Activated CD4-positive, alpha-beta T cell treated with anti-CD3 and anti-CD28 coated beads, Interleukin-2, amount 50 U/mL, for 24 hours (primary cell): ENCODE measurements at places on chromosomes 3 and 15.

- no peak for DNase-seq
These were observed 276.6 kb downstream of the ZNF621 start for GRCh38 chr3:40801284-40801741.

- DNase-seq: no peak
These were observed 88.8 kb upstream of the P3H2 start for GRCh38 chr3:190209533-190209932.

- DNase-seq: no peak
These were observed 174.8 kb upstream of the BHLHE40 start for GRCh38 chr3:4804161-4805058.

- DNase-seq: no peak
These were observed 98.8 kb upstream of the GALNT15 start for GRCh38 chr3:16075647-16076046.

DNA sequence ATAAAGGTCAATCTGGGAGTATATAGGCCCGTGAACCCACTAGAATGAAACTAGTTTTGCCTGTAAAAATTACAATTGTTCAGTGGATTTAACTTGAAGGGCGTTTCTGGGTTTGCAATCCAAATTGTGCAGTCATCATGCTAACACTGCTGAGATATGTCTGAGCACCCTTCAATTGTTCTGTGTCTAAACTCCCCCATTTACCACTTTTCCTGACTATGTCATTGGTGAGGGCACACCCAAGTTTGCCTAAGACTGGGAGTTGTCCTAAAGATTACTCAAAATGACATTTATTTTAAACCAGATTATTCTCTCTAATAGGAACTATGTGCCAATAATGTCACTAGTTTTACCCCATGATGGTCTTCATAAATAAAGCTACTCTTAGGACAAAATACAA, 54.6 kb downstream of the EMC4 start:
- no peak for DNase-seq

- no peak for DNase-seq
These were observed 96.2 kb upstream of the NR2F2 start for GRCh38 chr15:96234109-96234892.

DNA sequence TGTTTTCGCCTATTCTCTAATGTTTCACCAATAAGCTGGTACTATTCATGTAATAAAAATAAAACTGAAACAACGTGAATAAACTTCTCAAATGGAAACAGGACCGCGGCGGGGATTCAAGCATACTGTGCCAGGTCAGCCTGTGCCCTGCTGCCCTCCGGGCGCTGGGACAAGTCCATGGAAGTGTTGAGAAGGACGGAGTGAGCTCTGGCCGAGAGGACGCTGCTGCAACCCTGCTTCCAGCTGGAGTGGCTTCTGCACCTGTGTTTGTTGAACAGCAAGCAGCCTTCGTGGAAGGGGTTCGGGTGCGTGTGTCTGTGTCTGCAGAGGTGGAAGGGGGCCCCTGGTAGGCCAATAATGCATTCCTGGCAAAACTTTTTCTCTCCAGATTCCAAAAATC, 50.0 kb upstream of the PCSK6 start:
- no peak for DNase-seq
